NCI-H748 treated with DMSO at 0.1 percent for 48 hours (cell line): ENCODE measurements at places on chromosomes 16 and 17.

GRCh38 chr16:51151435-51151960 lies 428 bp upstream of the SALL1 start:
- peak; percentile 69 for DNase-seq

DNA sequence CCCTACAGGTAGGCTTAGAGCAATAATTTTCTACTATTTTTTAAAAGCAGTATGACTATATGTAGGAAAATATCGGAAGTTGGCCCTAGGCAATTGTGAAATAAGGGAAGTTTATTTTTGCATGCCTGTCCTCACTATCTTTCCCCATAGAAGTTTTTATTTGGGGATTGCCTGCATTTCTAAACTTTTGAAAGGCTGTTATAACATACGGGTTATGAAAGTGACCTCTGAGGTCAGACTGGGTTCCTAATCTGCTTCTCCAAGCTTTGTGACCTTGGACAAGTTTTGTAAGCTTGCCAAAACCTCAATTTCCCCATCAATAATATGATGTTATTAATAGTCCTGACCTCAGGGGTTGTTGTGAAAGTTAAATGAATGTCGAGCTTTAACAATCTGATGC lies 67.1 kb downstream of the ARHGAP44 start:
- no peak for DNase-seq

GRCh38 chr17:8226536-8227237 lies 16.3 kb upstream of the AURKB start:
- DNase-seq: peak; percentile 94

DNA sequence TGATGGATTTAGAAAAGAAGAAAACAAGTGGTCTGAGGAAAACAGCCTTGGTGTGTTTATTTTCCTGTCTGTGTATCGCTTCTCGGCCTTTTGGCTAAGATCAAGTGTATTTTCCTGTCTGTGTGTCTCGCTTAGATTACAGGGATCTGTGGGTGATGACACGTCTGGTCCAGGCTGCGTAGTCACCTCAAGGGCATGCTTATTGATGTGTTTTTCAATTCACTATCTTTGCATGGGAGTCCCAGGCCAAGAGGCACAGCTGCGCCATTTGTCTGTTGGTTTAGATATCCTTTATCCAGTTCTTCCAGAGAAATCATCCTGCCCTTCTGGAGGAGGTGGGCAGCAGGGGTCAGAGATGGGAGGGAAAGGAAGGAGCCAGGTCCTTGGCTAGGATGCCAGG lies 47.1 kb upstream of the STH start:
- DNase-seq: no peak
